ENCODE measurements at places on chromosomes 16 and 17.

GRCh38 chr16:81493755-81494433, 49.3 kb downstream of the CMIP start:
- peak; percentile 66 for DNase-seq

- DNase-seq, result no peak
Measured at GRCh38 chr17:50676065-50676975, 31.4 kb downstream of the ANKRD40 start.

- DNase-seq, result no peak
Measured at GRCh38 chr17:18278867-18279266, 18.4 kb downstream of the MIEF2 start.

DNA sequence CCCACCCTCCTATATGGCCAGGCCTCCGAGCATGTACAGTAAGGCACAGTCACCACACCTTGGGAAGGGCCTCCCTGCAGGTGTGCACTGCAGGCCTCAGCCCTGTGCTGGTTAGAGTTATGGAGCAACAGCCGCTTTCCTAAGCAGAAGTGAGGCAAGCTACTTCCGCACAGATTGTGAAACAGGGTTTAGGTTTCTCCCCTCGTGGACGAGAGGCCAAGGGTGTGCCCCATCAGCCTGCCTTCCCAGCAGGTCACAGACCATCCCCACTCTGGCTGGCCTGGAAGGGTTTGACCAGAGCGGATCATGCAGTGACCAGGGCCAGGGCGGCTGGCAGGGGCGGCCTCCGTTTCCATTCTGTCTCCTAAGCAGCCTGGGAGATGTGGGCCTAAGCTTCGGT, 4.7 kb downstream of the MSRB1 start:
- DNase-seq, result no peak

DNA sequence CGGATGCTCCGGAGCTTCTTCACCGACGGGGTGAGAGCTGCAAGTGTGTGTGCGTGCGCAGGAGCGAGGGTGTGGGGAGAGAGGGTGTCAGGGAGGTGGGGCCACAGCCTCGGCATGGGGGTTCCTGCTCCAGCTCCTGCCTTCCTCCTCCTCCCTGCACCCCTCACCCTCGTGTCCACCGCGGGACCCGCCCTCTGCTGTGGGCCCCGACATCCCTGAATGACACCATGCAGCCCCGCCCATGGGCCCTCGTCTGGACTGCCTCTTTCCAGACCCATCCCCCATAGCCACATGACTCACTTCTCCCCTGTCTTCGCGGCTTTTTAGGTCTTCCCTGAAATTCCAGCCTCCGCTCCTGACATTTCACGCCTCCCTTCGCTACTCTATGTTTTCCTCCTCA, 41.6 kb downstream of the ARHGAP23 start:
- no peak for DNase-seq

- DNase-seq, result no peak
Measured at GRCh38 chr17:61409301-61410112, 9.9 kb downstream of the TBX2 start.

DNA sequence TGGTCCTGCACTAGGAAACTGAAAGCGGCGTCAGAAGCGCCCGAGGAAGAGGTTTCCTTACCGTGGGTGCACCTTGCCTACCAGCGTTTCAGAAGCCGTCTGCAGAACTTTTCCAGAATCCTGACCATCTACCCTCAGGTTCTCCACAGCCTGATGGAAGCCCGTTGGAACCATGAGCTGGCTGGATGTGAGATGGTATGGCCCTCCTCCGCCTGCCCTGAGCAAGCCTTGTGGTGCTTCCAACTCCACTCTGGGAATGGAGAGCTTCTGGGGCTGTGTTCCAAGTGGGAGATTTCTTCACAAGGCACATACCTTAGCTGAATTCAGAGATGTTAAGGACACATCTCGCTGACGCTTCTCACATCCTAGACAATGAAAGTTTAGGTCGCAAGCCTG, 51.8 kb upstream of the ENDOV start:
- DNase-seq, result no peak
